RKO (cell line): ENCODE measurements at places on chromosomes 12 and 14.
A peak's percentile ranks its signal among the peaks of the same experiment; 100 is the strongest.

DNA sequence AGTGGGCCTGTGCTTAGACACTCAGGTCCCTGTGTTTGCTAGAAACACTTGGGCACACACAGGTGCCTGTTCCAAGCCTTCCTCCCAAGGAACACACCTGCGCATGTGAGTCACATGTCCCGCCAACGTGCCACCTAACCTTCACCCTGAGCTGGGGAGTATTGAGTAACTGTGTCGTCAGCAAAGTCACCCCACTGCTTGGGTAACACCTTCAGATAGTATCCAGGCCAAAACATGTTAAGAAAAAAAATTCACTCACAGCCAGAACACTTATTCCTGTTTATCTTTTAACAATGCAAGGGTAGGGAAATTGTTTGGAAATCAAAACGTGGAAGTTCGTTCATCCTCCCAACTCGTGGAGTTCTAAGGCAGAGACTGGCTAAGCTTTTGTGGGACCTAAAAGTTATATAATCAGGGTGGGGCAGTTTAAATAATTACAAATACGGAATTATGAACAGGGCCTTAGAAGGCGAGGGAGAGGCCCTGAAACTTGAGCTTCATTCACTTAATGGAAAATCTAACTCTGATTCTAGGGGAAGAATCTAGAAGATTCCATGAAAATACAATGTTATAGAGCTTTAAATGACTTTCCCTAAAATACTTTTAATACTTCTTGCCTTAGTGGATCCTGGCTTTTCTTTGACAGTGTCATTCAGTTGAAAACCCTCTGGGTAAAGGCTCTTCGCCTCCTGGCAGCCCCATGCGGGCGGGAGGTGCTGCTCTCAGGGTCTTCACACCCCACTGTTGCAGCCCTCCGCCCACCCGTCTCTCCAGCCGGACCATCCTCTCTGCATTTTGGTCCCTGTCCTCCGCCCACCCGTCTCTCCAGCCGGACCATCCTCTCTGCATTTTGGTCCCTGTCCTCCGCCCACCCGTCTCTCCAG, 30.3 kb upstream of the ADIPOR2 start:
- no peak for DNase-seq

- no peak for DNase-seq
These were observed 122.4 kb downstream of the DACT1 start for GRCh38 chr14:58760121-58760520.

DNA sequence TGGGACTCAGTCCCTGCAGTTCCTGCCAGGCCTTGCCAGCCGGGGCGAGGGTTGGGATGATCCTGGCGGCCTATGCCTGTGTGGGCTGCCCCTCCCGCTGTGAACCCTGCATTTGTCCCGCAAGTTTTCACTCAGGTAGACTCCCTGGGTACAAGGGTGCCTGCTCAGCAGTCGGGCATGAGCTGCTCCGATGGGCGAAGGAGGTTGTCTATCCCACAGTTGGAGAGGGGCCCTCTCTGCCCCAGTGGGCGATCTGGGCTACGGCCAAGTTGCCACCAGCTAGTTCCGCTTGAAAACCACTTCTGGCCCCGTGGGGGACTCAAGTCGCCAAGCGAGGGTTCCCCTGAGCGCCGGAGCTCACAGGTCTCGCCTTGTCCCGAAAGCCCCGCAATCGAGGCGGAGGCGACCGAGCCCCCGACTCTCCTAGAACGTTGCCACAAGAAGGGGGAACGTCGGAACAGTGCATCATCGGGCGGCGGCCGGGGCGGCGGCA, 365 bp upstream of the TPI1 start:
- no peak for DNase-seq

GRCh38 chr12:54225666-54226065, 36.9 kb upstream of the SMUG1 start:
- DNase-seq: no peak

DNA sequence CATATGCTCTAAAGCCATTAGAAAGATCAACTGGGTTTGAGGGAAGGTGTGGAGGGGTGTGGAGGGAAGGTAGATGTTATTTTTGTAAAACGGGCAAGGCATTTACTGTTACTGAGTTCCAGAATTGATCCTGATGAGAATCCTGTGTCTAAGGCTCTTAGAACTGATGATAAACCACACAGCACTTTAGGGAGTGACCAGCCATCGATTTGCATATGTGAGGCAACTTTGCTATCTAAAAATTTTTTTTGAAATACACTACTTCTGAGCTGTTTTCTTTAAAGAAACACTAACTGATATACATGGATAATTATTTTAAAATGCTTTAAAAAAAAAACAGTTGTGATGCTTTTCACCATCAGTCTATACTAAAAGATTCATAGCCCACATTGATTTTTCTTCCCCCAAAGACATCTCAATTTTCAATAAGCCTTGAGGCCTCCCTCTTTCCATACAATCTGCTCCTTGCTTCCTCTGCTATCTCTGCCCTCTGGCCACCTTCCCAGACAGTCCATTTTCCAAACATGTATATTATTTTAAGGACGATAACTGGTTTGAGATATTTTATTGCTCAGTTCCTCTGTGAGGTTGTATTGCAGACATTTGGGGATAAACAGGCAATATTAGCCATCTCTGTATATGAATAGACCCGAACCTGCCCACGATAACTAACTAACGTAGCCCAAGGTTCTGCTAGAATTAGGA, 265.9 kb downstream of the EFCAB11 start:
- no peak for DNase-seq

GRCh38 chr12:97757481-97758193, 295.0 kb downstream of the RMST start:
- DNase-seq: no peak

GRCh38 chr12:121773011-121773777, 20.3 kb downstream of the RHOF start:
- DNase-seq: peak; percentile 63
